T-cell (primary cell): ENCODE measurements at places on chromosomes 6 and 20. TPM values are rescaled to one million over a fixed set of nuclear protein-coding genes. Genes with fewer than 3 reads are reported as not detected.

- DNase-seq, result no peak
Observed at GRCh38 chr20:48965189-48965910, 43.8 kb downstream of the ARFGEF2 start.

DNA sequence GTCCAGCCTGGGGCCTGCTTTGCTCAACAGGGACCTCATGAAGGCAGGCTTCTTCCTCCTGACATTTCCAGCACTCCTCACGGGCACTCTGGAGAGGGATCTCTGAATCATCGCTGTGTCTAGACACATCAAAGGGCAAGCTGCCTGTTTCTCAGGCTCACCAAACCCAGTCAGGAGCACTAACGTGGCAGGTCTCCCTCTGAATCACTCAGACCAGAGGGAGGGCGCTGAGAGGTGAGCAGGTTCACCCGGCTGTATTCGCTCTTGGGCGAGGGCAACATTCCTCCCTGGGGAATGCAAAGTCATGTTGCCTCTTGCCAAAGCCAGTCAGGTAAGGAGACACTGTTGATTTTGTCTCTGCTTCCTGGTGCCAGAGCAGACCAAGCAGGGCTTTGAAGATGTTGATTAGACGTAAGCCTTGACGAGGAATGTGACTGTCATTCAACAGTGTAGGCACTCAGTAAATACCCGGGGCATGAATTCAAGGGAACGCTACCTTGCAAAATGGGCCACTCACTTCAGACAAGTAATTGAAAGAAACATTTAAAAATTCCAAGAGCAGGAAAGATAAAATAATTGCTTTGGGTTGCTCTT is 50.1 kb downstream of the CYP24A1 start:
- no peak for DNase-seq

GRCh38 chr6:15023448-15023847 is 222.4 kb upstream of the JARID2 start:
- no peak for DNase-seq

Gene DDX39B
- 631 TPM for total RNA-seq

GRCh38 chr6:66103354-66103753 is 396.3 kb upstream of the EYS start:
- no peak for DNase-seq

Gene HLA-C
- total RNA-seq, result 1,368 TPM

GRCh38 chr20:63701329-63702035 is 5.0 kb downstream of the TNFRSF6B start:
- DNase-seq, result no peak

Gene SCUBE3
- not detected for total RNA-seq

- DNase-seq, result no peak
Observed at GRCh38 chr6:7050004-7050403, 57.8 kb upstream of the RREB1 start.

DNA sequence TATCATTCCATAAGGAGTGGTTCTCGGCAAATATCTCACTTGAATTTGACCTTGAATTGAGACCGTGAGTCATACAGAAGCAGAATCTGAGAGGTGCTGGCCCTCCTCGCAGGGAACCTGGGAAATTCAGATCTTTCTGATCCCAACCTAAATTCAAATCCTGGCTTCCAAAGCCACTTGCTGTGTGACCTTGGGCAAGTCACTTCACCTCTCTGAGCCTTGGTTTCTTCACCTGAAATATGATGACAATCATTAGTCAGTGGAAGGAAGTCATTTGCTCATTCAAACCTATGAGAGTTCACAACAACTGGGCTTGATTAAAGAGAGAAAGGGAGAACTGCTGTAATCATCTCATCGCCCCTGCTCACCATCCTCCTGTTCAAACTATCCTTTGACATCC is 7.2 kb downstream of the BPIFA3 start:
- no peak for DNase-seq

Gene HLA-DQB1
- 21.4 TPM for total RNA-seq

DNA sequence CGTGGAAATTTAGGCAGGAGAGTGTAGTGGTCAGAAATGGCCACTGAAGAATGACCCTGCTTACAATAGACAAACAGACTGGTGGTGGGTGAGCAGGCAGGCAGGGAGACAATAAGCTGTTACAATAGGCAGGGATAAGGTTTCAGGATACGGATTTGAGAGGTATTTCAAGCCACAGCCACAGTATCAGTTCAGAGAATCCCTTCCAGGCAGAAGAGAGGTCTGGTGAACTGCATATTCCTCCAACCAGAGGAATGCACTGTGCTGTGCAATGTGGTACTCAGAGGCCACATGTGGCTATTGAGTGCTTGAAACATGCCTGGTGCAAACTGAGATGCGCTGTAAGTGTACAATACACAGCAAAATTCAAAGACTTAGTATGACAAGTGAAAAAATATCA is 20.6 kb downstream of the RMND1 start:
- DNase-seq, result no peak

GRCh38 chr6:139981768-139982181 is 607.3 kb upstream of the CITED2 start:
- DNase-seq, result no peak

DNA sequence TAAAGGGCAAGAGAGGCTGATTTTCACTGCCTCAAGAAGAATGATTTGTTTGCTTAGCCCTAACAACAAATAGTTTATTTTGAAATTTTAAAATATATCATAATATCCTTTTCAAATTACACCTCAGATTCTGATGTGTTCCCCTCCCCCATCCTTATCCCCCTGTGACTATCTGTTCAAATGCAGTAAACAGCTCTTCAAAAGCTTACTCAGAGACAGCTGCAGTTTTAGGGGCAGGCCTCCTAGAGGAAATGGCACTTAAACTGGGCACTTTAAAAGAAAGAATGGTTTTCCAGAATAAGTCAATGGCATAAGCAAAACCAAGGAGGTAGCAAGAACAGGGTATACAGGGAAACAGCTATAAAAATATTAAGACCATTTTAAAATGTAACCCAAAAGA is 118.6 kb upstream of the UST start:
- no peak for DNase-seq

DNA sequence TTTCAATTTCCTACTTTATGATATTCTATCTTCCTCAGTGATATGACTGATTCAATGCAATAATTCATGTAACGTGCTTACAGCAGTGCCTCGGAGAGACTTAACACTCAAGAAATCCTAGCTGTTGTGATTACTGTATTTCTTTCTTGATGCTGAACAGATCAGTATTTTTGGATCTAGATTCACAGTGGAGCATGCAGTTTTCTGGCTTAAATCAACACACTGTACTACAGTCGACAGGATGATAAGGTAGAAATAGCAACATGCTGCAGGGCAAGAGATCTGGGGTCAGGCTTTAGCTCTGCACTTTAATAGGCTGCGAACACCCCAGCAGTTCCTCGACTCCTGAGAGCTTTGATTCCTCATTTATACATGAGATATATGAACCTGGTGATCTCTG is 161.0 kb downstream of the AIG1 start:
- DNase-seq, result no peak

- DNase-seq, result peak; percentile 23
Observed at GRCh38 chr6:143536461-143536865, 24.9 kb upstream of the FUCA2 start.

DNA sequence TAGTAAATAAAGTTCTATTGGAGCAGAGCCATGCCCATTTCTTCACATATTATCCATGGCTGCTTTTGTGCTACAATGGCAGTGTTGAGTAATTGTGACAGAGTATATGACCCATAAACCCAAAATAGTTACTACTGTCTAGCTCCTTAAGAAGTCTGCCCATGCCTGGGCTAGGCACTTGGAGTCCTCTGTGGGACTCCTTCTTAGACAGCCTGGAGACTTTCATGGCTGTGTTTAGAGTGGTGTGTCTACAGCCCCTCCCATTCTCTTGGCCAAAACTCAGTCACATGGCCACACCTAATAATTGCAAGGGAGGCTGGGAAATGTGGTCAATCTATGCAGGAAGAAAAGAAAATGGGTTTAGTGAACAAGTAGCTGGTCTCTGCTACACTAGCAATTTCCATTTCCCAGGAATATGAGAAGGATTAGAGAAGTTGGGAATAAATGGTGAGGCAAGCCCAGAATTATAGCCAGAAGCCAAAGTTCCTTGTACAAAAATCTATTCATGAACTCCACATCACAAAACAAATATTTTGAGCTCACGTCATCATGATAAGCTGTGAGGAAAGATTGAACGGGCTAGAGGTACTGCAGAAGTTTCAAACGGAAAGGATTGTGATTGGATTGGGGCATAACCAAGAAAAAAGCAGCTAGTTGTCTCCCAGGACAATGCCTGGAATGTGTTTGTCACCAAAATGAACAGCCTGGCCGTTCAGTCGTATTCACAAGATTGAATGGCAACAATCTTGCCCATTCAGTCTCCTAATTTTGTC is 251.8 kb upstream of the PLN start:
- no peak for DNase-seq

DNA sequence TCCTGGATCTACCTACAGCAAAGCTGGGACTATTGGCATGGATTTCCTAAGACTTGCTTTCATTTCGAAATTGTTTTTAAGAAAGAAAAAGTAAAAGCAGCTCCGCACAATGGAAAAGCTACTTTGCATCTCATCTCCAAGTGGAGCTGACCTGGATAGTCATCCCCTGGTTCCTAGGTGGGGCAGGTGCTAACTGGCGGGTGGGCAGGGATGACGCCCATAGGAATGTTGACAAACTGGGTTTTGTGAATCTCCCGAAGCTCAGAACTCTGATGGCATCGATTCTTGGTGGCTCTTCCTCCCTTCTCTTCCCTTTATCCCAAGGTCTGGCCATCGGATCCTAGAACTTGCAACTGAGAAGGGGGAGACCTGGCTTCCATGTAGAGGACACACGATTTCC is 12.4 kb upstream of the EZR start:
- no peak for DNase-seq

Gene MLIP
- not detected for total RNA-seq

DNA sequence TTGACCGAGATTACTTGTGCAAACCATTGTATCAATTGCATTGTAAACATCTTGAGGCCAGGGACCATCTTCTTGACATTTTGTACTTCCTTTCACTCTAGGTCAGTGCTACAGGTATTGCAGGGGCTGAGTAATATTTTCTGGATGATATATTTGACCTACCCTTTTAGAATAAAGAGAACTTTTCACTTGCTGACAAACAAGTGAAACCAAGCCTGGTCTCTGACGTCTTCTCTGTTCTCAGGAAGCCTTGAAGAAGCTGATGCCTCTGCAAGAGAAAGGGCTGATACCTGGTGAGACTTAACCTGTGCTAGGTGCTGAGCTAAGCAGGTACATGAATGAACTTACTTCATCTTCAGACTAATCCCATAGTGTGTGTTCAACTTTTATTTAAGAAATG is 60.5 kb upstream of the GGTLC1 start:
- DNase-seq, result no peak

- DNase-seq, result no peak
Observed at GRCh38 chr6:65646544-65646943, 60.5 kb downstream of the EYS start.

- peak; percentile 52 for DNase-seq
Observed at GRCh38 chr6:63636518-63637021, 968 bp downstream of the PHF3 start.

Gene GNRH2
- total RNA-seq, result 0.60 TPM

Gene GSTA2
- total RNA-seq, result not detected

DNA sequence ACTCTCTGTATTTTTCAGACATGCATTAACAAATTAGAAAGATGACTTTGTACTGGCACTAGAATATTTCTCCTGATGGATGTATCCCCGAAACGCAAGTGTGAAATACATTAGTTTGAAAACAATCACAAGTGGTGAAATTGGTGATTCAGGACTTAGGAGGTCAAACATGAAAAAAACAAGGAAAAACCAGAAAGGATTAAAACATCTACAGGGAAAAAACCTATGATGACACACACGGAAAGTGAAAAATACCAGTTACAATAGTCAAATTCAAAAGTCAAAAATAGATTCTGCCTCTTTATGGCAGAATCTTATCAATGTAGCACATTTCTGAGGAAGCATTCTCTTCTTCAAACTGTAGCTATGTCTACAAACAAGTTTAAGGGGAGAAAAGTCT is 129.0 kb upstream of the SGK1 start:
- DNase-seq, result no peak

Gene PRDM13
- not detected for total RNA-seq

Gene SULF2
- total RNA-seq, result 1.7 TPM

- DNase-seq, result no peak
Observed at GRCh38 chr20:32647606-32648005, 26.1 kb downstream of the C20orf203 start.

- no peak for DNase-seq
Observed at GRCh38 chr6:25486550-25486949, 165.5 kb upstream of the SCGN start.
